ENCODE measurements at places on chromosomes 5 and 9. TPM values are rescaled to one million over a fixed set of nuclear protein-coding genes. Genes with fewer than 3 reads are reported as not detected.

Gene CXCL14
- 1.1 TPM for total RNA-seq

Gene ARL10
- 7.9 TPM for total RNA-seq

Gene SPINK5
- total RNA-seq, result 6.0 TPM

Gene F12
- total RNA-seq, result 3.5 TPM

Gene JAKMIP2
- 6.4 TPM for total RNA-seq

GRCh38 chr5:109030360-109031143 is 282.9 kb downstream of the FER start:
- no peak for DNase-seq

DNA sequence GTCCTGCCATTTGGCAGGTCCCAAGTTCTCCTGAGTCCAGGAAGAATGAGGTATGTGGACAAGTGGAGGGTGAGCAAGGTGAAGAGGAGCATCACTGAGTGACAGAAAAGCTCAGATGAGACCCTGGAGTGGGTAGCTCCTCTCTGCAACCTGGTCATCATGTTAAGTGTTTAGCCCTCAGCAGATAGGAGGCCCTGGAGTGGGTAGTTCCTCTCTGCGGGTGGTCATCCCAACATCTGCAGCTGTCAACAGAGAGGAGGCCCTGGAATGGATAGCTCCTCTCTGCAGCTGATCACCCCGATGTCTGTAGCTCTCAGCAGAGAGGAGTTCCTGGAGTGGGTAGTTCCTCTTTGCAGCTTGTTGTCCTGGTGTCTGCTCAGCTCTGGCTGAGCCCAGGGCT is 48.4 kb downstream of the NDUFAF2 start:
- no peak for DNase-seq

- peak; percentile 96 for DNase-seq
Observed at GRCh38 chr9:96619491-96620180, at the start of gene CDC14B. TSS of gene CDC14B (minus strand) at chr9:96619843. CDS start at chr9:96619378, 465 bp downstream.

GRCh38 chr9:109019420-109019819 is 6.1 kb upstream of the CTNNAL1 start:
- no peak for DNase-seq

GRCh38 chr9:134024214-134024792 is 978 bp upstream of the BRD3OS start:
- no peak for DNase-seq

DNA sequence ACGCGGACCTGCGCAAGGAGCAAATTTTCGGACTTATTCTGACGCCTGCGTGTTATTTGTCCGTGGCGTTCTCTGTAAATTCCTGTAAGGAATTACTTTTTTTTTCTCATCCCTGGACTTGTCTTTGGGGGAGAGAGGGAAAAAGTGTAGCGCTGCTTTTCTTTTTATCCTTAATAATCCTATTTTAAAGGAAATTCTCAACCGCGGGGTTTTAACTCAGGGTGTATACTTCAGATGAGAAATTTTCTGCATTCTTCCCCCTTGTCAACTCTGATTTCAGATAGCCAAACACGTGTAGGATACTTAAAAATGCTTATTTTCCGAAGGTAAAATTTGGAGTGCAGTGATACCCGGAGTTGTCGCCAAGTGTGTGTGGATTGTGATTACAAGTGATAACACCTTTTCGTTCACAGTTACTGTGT is 853 bp downstream of the DCP2 start:
- no peak for DNase-seq

DNA sequence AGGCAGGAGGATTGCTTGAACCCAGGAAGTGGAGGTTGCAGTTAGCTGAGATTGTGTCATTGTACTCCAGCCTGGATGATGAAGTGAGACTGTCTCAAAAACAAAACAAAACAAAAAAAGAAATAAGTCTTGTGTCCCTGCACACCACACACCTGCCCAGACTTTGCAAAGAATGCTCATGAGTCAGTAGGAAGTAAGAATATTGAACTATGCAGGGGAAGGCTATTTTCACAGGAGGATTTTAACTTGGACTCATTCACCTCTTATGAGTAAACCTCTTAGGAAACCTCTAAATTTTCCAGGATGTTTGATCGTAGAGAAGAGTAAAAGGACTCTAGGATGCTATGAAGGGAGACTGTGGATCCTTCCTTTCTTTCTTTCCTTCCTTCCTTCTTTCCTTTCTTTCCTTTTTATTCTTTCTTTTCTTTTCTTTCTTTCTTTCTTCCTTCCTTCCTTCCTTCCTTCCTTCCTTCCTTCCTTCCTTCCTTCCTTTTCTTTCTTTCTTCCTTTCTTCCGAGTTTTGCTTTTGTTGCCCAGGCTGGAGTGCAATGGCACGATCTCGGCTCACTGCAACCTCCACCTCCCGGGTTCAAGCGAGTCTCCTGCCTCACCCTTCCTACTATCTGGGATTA is 96.7 kb upstream of the CLINT1 start:
- no peak for DNase-seq

- no peak for DNase-seq
Observed at GRCh38 chr9:90296539-90296938, 346.1 kb downstream of the DIRAS2 start.

DNA sequence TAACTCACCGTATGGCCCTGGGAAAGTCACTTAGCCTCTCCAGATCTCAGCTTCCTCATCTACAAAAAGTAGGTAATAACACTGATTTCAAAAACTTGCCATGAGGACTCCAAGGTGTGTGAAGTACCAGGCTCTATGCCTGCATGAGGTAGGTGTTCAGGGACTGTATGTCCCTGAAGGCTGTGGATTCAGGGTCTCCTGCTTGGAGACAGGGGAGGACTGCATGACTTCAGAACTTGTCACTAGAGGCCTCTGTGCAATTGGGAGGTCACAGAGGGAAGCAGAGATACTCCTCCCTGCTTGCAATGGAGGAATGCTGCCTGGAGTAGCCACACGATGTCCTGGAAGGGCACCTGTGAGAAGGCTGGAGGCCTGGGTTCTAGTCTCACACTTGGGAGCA is 2.2 kb downstream of the PDGFRB start:
- no peak for DNase-seq

DNA sequence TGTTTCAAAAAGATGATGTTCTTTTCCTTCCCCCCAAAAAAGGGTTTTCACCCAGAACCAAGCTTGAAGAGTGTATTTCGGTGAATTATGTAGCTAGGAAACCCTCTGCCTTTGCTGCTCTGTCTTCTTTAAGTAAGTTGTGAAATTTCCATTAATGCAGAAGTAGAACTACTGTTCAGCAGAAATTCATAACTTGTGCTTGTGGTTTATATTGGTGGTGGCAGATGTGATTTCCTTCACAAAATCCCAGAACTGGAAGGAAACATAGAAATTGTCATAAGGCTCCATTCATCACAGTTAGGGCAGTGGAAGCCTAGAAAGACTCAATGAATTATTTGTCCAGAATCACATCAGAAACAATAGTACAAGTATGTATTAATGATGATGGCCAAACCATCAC is 42.1 kb upstream of the DAB2 start:
- no peak for DNase-seq
